ENCODE measurements at places on chromosomes 3 and 15.

- peak; percentile 58 for DNase-seq
These were observed 694 bp downstream of the ABTB1 start for GRCh38 chr3:127673191-127674100.

GRCh38 chr3:128487813-128488635 lies 5.0 kb downstream of the GATA2 start:
- DNase-seq, result peak; percentile 96

DNA sequence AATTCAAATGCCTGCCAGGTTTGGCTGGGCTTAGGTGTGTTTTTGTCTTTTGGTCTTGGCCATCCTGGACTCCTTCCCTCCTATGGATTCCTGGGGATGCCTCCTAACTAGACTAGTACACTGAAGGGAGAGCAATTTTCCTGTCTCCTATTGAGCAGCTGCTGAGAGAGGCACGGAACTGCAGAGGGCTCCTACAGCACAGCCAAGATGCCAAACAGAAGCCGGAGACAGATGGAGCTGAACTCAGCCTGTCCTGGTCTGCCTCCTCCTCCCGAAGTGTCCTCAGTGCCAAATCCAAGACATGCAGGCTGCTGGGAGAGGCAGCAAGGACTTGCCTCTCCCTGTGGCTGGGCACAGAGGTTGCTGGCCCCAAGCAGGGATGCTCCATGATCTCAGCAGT lies 256.6 kb upstream of the PROK2 start:
- no peak for DNase-seq

- DNase-seq, result no peak
These were observed 87.7 kb downstream of the MYO5A start for GRCh38 chr15:52440946-52441345.

GRCh38 chr15:49189631-49190030 lies 19.6 kb downstream of the GALK2 start:
- no peak for DNase-seq

Measured in neural progenitor cell (in vitro differentiated cells).